ENCODE measurements at places on chromosomes 6 and 20.
A peak's percentile ranks its signal among the peaks of the same experiment; 100 is the strongest.

GRCh38 chr20:54104781-54105180 is 34.4 kb upstream of the BCAS1 start:
- no peak for DNase-seq

DNA sequence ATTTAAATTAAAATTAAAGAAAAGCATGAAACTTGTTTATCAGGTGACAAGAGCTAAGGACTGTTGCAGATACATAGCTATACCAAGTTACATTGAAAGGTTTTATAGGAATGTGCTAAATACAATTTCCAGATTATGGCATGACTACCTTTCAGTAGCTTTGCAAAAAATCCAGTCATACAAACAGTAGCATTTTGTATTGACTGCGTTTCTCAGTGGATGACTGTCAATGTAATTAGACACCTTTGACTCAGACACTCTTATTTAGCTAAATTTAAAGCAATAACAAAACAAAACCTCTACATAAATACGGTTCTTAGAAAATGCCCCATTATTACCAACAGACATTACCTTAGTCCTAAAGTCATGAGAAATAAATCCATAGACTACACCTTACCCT is 275.8 kb upstream of the RUNX2 start:
- no peak for DNase-seq

GRCh38 chr6:139857143-139857542 is 482.7 kb upstream of the CITED2 start:
- DNase-seq = no peak

DNA sequence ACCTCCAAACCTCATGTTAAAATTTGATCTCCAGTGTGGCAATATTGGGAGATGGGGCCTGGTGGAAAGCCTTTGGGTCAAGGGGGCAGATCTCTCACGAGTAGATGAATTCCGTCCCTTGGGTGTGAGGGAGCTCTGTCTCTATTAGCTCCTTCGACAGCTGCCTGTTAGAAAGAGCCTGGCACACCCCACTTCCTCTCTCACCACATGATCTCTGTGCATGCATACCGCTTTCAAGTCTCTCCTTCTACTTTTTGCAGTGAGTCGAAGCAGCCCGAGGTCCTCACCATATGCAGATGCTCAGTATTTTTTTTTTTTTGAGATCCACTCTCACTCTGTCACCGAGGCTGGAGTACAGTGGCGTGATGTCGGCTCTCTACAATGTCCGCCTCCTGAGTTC is 176.9 kb downstream of the SYNDIG1 start:
- no peak for DNase-seq

- DNase-seq = no peak
These were observed 441.6 kb downstream of the HACE1 start for GRCh38 chr6:104418125-104418524.

- no peak for DNase-seq
These were observed 270.7 kb upstream of the TAB2 start for GRCh38 chr6:149046822-149047246.

- DNase-seq = no peak
These were observed 460.2 kb upstream of the BTBD3 start for GRCh38 chr20:11457488-11457887.

DNA sequence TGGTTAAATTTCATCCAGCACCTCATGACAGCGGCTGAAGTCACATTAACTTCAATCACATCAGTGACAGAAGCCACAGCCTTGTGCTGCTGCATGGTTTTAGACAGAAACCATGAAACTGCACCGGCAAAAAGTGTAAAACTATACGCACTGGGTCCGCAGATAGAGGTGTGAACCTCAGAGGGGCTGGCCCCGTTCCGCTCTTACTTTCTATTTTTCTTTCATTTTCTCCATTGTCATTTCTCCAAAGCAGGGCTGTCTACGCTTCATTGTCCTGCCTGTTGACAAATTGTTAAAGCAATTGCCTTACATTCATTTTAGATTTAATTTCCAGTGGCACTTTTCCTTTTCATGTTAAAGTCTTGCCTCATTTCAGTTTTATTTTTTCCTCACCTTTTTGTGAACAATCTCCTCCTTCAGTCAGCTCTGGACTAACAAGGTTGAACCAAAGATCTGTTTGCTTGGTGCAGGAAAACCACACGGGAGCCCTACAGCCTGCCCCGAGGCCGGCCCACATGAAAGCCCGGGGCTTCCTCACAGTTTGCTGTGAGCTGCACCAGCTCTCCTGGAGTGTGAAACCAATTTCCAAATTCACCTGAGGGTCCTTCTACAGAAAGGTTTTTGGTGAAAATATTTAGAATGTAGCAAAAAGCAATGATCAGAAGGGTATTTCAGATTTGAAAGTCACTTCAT is 63.7 kb downstream of the PRR18 start:
- DNase-seq = no peak

DNA sequence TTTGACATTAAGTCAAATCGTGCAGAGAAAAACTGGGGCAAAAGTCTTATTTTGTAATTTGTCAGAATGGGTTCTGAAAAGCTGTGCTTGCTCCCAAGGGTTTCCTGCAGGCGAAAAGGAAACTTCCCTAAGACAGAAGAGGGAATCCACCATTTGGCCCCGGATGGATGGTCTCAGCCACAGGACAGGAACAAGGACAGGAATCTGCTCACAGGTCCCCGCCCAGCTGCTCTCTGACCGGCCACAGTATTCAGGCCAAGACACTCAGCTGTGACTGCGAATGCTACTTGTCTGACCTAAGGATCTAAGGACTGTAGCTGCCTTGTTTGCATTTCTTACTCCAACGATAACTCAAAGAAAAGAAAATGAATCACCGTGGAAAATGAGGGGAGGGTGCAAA is 197.0 kb downstream of the BMP7 start:
- DNase-seq = no peak

DNA sequence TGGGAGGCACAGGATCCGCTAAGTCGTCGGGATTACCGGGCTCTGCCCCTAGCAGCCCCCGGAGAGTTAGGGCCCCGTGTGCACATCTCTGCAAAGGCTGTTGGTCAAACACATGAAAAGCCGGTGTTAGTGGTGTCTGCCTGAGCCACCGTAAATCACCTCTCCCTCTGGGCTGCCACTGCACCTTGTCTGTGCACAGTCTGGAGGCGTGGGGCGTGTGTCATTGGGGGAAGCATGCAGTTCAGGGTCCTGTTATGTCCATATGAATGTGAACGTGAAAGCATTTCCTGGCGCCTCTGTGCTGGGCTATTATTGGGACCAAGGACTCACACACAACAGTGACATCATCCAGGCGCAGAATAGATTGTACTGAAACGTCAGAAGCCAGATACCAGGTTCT is 305.6 kb downstream of the NRN1 start:
- DNase-seq = peak; percentile 76

DNA sequence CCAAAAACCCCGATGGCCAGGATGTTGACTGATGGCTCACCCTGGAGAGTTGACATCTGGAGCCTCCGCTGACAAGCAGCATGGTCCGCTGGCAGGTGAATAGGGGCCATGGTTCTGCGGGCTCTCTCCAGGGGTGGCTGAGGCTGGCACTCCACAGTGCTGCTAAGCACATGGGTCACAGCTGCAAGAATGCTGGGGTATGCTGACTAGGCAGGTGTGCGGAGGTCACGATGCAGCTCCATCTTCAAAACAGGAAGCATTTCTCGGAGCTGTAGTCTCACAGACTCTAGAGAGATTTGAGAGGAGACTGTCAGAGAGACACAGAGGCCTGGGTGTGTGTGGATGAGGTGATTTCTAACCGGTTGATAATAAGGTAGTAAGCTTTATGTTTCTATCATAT is 341.6 kb downstream of the NRN1 start:
- no peak for DNase-seq

DNA sequence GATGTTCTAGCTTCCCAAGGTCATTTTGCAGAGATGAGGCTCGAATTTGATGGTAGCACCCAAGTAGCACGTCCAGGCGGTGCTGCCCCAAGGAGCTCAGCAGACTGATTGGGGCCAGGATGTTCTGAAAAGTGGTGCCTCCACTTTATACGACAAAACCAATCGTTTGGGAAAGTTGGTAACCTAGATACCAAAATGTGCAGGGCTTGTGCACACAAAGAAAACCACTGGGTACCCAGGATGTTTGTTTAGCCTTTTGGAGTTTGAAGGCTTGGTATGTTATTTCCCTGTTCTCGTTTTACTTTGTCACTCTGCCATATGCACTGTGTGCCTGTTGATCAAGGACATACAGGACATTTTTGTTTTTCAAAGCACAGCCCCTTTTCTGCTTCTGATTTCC is 40.7 kb upstream of the PBOV1 start:
- no peak for DNase-seq

GRCh38 chr20:2752567-2753460 is 47.6 kb downstream of the CPXM1 start:
- DNase-seq = peak; percentile 62

DNA sequence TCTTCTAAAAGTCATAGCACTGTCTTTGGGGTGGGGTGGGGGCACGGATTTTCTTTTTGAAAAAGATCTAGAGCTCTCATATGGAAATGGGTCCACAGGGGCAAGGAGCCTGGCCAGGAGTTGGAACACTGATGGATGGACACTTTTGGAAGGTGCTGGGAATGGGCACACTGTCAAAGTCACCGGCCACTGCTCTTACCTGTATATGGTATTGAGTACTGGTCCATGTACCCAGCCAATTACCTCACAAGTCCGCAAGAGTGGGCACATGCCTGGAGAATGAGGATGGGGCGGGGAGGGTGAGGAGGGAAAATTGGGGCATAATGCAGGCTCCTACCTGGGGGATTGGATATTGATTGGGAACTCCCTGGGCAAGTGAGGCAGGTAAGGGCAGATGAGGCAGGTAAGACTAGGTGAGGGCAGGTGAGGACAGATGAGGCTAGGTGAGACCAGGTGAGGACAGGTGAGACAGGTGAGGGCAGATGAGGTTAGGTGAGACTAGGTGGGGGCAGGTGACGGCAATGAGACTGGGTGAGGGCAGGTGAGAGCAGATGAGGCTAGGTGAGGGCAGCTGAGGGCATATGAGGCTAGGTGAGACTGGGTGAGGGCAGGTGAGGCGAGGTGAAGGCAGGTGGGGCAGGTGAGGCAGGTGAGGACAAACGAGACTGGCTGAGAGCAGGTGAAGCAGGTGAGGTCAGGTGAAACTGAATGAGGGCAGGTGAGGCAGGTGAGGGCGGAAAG is 167.9 kb downstream of the NRN1 start:
- DNase-seq = no peak

- peak; percentile 32 for DNase-seq
These were observed 12.4 kb downstream of the HTR1B start for GRCh38 chr6:77450924-77451323.

DNA sequence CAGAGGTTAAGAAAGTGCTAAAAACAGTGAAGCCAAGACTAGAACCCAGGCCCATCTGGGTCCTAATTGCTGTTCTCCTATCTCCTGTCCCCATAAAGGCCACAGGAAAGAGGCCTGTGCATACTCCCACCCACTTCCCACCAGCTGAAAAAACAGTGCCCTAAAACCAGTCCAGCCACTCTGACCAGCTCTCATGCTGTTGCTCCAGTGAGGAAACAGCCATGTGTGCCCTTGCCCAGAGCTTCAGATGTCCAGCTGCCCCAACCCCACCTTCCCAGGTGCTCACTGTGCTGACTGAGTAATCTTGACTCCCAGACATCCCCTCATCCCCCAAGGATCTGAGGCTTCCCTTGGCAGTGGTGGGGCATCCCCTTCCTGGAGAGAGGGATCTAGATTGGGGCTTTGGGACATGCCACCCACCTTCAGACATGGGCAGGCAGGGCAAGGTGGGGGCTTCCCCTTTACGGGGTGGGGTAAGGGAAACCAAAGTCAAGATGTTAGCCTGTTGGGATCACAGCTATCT is 28.7 kb downstream of the KCNK5 start:
- no peak for DNase-seq

- DNase-seq = peak; percentile 81
These were observed 780 bp downstream of the ZCCHC3 start for GRCh38 chr20:297925-298775.

GRCh38 chr6:124798942-124799496 is 163.2 kb upstream of the RNF217 start:
- DNase-seq = no peak

GRCh38 chr6:130447374-130447773 is 81.6 kb downstream of the TMEM200A start:
- DNase-seq = no peak

GRCh38 chr6:168852376-168852884 is 401.2 kb downstream of the THBS2 start:
- DNase-seq = no peak

DNA sequence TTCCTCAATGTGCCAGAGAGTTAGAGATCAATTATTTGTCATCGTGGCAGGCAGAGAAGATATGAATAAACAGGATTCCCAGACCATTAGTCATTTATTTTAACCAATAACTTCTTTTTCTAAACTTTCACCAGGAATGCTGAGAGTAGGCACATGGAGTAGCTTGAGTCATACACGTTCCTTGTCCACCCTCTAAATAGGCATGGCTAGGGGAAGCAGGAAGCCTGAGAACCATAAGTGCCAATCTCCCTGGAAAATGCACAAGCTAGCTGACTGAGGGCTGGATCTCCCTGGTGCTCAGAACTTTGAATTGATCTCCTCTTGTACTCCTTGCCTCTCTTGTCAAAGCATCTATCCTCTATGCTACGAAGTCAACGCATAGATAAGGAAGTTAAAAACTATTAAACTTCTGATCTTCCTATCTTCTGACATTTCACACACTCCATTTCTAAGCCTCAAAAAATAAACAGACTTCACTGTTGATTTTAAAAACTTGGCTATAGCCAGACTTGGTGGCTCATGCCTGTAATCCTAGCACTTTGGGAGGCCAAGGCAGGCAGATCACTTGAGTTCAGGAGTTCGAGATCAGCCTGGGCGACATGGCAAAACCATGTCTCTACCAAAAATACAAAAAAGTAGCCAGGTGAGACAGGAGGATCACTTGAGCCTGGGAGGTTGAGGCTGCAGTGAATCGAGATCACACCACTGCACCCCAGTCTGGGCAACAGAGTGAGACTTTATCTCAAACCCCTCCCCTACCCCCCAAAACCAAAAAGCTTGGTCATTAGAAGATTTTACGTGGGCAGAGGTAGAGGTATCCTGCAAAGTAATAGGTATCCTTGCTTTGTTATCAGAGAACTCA is 11.8 kb downstream of the ADTRP start:
- peak; percentile 96 for DNase-seq

DNA sequence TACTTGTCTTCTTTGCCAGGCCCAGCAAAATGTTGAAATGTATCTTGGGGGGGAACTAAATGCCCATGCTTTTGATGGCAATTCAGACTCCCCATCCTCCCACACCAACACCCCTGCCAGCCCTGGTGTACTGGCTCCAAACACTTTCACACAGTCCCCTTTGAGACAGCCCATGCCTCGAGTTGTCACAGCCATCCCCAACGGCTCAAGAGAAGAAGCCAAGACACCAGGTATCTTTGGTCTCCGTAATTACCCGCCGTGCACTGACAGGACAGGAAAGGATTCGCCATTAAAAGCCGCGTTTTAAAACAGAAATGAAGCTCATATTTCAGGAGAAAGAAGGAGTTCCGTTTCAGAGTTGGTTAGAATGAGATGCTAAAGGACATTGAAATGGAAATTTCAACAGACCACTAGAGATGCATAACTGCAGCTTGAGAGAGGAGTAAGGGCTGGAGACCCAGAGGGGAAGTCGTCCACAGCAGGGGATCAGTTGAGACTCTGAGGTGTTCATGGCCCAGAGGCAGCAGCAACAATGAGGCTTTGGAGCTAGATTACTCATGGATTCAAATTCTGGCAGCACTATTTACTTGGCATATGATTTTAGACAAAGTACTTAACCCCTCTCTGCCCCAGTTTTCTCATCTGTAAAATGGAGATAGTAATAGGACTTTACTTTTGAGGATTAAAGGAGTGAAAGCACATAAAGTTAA is 63.5 kb upstream of the ADGRF1 start:
- no peak for DNase-seq
